ENCODE measurements at places on chromosomes 6 and 20. TPM values are rescaled to one million over a fixed set of nuclear protein-coding genes. Genes with fewer than 3 reads are reported as not detected.

The VWA7 gene
- 6.8 TPM for total RNA-seq

The POPDC3 gene
- not detected for total RNA-seq

The DLGAP4 gene
- total RNA-seq = 43.5 TPM

The EPPIN gene
- total RNA-seq = not detected

The LAMA2 gene
- 0.47 TPM for total RNA-seq

The TRERF1 gene
- 55.7 TPM for total RNA-seq

The C4B gene
- 3.6 TPM for total RNA-seq

The CPNE5 gene
- total RNA-seq = 4.3 TPM

The ABHD16B gene
- not detected for total RNA-seq

The MYLK2 gene
- total RNA-seq = not detected

The RPL7L1 gene
- 64.4 TPM for total RNA-seq

The RAB32 gene
- 1.4 TPM for total RNA-seq

The RNF144B gene
- 1.6 TPM for total RNA-seq

The TENT5A gene
- total RNA-seq = 4.8 TPM

The SLC25A27 gene
- 0.54 TPM for total RNA-seq

The RHAG gene
- not detected for total RNA-seq

The TTLL9 gene
- total RNA-seq = not detected
